ENCODE measurements at places on chromosomes 11 and 22. TPM values are rescaled to one million over a fixed set of nuclear protein-coding genes. Genes with fewer than 3 reads are reported as not detected.

Gene MOGAT2
- not detected for polyA plus RNA-seq

Gene ACAD8
- polyA plus RNA-seq: 13.2 TPM

Gene OR2AG1
- polyA plus RNA-seq: not detected

Gene TSPAN32
- not detected for polyA plus RNA-seq

Gene KIAA0930
- 93.5 TPM for polyA plus RNA-seq

Data from foreskin keratinocyte (primary cell).